DMS79 (cell line): ENCODE measurements at places on chromosomes 6 and 20.

DNA sequence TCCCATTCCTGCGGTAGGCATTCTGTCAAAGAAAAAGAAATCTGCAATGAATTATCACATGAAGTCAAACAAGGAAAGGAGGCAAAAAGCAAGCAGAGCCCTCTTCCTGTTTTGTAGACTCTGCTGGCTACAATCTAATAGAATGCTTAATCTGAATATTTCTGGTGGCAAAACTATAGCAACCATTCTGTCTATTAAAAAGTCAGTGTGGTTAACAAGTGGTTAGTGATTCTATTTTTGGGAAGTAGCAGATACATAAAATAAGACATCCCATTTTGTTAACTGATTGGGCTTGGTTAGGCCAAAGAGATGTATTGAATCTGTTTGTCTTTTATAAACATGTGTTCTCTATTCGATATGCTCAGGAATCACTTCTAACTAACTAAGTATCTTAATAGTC lies 442.3 kb downstream of the CDC5L start:
- DNase-seq, result no peak

DNA sequence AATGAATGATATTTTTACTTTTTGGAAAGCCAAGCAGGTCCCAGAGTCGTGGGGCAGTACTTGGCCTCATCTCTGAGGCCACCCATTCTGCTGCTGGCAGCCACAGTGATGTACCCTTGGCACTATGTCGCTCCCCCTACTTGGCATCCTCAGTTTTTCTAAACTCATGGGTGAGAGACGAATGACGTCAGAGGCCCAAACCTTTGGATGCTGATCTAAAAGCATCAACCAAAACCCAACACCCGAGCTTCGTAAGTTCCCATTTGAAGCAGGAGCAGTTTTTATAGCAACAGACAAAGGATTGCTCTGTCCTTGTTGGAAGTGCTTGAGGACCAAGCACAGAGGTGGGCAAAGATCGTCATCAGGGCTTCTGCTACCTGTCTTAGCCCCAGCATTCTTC lies 212.9 kb downstream of the PAX1 start:
- DNase-seq, result no peak

- DNase-seq, result no peak
Measured at GRCh38 chr20:59007665-59008511, 834 bp upstream of the CTSZ start.

GRCh38 chr6:66949191-66949661 lies 1242.2 kb upstream of the EYS start:
- no peak for DNase-seq

GRCh38 chr6:139590206-139590605 lies 215.8 kb upstream of the CITED2 start:
- no peak for DNase-seq

- no peak for DNase-seq
Measured at GRCh38 chr20:49557449-49557848, 10.5 kb downstream of the PTGIS start.

- DNase-seq, result no peak
Measured at GRCh38 chr20:55283889-55284288, 721.4 kb downstream of the CBLN4 start.

DNA sequence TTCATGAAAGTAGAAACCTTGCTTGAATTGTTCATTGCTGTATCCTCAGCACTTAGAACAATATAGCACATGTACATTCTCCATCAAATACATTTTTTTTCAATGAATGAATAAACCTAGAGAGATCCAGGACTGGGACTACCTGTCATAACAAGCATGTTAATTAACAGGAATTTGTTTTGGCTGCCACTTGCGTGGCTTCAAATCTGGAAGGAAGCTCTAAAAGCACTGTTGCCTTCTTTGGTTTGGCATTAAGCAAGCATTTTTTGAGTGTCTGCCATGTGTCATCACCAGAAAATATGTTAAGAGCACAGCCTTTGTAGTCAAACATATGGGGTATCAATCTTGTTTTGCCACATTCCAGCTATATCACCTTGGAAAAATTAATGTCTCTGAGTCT lies 131.9 kb upstream of the BACH2 start:
- DNase-seq, result no peak

- no peak for DNase-seq
Measured at GRCh38 chr20:24790746-24791283, 158.3 kb upstream of the CST7 start.

DNA sequence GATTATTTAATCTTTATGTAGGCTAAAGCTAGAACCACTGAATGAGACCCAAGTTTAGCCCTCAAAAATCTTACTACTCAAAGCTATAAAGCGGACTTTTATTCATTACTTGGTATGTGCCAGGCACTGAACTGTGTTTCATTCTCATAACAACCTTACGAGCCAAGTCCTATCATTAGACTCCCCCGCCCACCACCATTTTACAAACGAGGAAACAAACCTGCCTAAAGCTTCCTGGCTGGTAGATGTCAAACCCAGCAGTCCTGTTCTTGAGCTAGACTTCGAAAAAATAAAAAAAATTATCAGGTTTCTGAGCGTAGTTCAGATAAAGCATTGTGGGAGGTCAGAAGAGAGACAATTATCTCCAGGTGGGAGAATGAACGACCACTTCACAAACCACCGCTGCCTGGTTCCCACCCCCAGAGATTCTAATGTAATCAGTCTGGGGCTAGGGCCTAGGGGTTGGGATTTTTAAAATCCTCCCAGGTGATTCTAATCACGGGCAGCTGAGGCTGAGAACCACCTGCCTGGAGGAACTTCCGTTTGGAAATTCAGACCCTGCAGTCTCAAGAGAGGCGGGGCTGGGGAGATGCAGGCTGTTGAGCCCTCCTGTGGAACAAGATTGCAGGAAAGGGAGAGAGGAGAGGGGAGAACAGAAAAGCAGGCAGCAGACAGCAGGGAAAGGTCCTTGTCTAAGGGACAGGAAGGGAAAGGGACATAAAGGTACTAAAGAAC lies 8.6 kb downstream of the ADTRP start:
- DNase-seq, result no peak

DNA sequence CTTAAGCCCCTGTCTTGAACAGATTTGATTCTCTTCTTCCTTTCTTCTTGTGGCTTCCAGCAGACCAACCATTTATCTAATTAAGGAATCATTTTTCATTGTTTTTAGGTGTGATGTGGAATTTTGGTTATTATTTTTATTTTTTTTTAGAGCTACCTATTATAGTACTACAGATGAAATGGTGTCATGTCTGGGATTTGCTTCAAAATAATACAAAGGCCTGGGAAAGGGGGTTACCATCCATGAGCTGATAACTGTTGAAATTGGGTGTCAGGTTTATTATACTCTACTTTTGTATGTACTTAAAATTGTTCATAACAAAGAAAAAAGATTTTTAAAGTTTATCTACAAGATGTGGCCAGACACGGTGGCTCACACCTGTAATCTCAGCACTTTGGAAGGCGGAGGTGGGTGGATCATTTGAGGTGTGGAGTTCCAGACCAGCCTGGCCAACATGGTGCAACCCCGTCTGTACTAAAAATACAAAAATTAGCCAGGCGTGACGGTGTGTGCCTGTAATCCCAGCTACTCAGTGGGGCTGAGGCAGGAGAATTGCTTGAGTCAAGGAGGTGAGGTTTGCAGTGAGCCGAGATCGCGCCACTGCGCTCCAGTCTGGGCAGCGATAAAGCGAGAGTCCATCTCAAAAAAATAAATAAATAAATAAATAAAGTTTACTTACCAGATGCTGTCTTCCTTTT lies 561 bp downstream of the IL22RA2 start:
- DNase-seq, result no peak

DNA sequence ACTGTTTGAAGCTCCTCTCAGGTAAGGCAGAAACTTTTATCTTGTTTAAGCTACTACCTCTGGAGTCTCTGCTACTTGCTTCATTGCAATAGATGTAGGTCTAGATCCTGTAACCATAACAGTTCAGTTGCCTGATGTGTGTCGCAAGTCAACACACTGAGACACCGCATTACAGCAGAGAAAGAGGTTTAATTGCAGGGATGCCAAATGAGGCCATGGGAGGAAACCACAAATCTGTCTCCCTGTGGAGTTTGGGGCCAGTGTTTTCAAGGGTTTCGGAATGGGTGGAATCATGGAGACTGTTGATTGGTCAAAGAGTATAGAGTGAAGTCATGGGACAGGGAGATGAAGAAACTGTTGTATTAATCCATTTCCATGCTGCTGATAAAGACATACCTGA lies 57.1 kb upstream of the RBM24 start:
- DNase-seq, result no peak
